Hematopoietic multipotent progenitor cell treated with erythropoietin and hydrocortisone succinate and interleukin-3 and kit ligand, for 17 days (in vitro differentiated cells): ENCODE measurements at places on chromosomes 7 and 10.

- no peak for DNase-seq
These were observed 68.2 kb upstream of the AHR start for GRCh38 chr7:17230099-17230807.

DNA sequence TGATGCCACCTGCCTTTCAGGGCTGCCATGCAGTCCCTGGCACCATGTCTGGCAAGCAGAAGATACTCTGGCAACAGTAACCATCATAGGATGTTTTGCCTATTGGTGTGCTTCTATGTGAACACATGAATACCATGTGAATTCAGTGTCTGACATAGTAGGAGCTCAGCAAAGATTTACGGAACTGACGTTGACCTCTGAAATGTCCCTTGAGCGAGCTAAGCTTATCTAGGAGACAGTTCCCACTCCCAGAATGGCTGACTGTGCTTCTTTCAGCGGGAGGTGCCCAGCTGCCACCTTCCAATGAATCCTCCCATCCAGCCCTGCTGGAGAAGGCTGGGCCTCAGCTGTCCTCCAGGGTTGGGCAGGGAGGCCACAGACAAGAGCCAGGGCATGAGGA lies 71.2 kb upstream of the LRRC18 start:
- DNase-seq, result no peak

- DNase-seq, result no peak
These were observed 13.1 kb downstream of the WNT16 start for GRCh38 chr7:121341933-121342332.

DNA sequence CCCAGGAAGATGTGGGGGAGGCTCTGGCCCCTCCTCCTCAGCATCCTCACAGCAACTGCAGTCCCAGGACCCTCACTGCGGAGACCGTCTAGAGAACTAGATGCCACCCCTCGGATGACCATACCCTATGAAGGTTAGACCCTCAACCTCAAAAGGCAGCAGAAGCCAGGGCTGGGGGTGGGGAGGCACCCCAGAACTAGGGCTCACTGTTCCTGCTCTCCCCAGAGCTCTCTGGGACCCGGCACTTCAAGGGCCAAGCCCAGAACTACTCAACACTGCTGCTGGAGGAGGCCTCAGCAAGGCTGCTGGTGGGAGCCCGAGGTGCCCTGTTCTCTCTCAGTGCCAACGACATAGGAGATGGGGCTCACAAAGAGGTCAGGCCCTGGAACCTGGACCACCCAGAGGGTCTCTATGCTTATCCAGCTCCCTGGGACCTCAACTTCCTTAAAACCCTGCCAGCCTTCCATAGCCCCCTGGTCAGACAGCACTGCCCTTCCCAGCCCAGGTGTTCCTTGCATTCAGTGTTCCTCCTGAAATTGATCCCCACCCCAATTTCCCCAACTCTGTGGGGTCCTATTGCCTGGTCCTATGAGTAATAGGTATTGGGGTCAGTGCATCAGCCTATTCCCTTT lies 3.7 kb downstream of the SEMA4G start:
- no peak for DNase-seq

GRCh38 chr10:58704671-58705141 lies 192.0 kb downstream of the BICC1 start:
- DNase-seq, result no peak

GRCh38 chr7:112908086-112908485 lies 117.9 kb upstream of the TMEM168 start:
- DNase-seq, result no peak

DNA sequence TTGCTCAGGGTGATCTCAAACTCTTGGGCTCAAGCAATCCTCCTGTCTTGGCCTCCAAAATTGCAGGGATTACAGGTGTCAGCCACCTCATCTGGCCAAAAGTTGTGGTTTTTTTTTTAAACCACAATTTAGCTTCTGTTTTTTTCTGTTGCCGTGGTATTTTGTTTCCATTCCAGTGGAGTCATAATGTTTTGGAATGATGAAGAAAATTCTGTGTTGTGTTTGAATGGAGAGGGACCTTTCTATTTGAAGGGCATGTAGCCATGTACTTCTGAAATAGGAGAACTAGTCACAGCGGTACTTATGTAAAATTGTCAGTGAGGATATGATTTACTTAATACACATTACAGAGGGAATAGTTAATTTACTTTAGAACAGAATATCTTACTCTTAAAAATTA lies 201.3 kb downstream of the ARL4A start:
- no peak for DNase-seq

- no peak for DNase-seq
These were observed 37.6 kb downstream of the RHOBTB1 start for GRCh38 chr10:60906411-60906810.

GRCh38 chr10:88906921-88907320 lies 26.9 kb downstream of the STAMBPL1 start:
- DNase-seq, result no peak

DNA sequence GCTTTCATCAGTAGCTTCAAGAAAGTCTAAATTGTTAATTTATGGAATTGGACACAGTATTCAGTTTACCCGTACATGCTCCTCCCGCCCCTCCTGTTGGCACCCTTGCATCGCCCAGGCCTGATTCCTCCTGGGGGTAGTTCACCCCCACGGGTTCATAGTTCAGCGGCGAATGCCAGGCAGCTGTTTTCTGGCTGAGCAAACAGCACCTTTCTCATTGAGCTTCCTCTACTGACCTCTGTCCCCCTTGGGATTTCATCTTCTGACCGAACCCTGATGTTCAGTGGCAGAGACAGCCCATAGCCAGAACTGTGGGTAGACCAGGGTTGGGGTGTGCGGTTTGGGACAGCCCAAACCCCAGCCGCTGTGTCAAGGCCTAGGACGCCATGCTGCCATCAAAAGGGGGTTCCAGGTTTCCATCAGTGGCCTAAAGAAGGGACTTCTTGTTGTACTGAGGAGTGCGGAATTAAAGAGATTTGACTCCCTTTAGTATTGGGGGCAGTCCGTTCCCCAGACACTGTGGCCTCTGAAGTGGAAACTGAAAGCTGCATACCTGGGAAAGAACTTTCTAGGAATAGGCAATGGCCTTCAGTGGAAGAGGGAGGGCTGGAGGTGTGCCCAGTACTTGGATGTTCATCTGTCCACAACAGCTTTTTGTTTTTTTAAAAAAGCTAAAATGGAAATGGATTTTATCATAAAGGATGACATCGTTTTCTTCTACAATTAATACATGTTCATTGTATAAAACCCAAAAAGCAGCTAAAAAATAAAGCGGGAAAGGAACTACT lies 19.0 kb downstream of the MDH2 start:
- no peak for DNase-seq

DNA sequence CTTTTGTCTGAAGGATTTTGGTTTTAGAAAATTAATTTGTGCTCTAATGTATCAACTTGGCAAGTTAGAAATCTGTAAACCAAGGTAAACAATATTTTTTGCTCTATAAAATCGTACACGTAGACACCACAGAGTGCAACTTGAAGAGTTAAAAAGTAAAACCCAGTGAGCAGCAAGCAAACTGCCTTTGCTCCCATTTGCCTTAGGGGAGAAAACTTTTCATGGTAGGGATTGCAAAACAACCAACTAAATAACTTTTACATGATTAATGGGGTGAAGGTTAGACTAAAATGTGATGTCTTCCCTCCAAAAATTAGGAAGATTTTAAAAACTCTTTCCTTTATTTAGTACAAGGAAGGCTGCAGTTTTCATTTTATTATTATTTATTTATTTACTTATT lies 224.2 kb upstream of the LYZL1 start:
- DNase-seq, result no peak

DNA sequence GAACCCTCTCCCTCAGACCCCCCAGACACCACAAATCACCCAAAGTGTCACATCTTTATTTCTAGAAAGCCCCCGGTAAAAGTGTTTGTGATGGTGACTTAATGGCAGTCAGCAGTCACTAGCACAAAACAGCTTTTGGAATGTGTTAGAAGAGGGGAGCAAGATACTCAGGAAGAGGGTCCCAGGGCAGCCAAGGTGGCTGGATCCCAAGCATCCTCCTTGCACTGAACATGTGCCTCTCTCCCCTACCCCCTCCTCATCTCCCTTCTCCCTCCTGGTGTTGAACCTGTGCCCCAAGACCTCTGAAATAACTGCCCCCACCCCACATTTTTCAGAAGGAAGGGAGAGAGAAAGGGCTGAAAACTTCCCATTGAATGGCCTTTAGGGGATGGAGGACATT lies 37.8 kb upstream of the MXI1 start:
- DNase-seq, result no peak

- no peak for DNase-seq
These were observed 187.9 kb downstream of the PCDH15 start for GRCh38 chr10:54613162-54613561.

DNA sequence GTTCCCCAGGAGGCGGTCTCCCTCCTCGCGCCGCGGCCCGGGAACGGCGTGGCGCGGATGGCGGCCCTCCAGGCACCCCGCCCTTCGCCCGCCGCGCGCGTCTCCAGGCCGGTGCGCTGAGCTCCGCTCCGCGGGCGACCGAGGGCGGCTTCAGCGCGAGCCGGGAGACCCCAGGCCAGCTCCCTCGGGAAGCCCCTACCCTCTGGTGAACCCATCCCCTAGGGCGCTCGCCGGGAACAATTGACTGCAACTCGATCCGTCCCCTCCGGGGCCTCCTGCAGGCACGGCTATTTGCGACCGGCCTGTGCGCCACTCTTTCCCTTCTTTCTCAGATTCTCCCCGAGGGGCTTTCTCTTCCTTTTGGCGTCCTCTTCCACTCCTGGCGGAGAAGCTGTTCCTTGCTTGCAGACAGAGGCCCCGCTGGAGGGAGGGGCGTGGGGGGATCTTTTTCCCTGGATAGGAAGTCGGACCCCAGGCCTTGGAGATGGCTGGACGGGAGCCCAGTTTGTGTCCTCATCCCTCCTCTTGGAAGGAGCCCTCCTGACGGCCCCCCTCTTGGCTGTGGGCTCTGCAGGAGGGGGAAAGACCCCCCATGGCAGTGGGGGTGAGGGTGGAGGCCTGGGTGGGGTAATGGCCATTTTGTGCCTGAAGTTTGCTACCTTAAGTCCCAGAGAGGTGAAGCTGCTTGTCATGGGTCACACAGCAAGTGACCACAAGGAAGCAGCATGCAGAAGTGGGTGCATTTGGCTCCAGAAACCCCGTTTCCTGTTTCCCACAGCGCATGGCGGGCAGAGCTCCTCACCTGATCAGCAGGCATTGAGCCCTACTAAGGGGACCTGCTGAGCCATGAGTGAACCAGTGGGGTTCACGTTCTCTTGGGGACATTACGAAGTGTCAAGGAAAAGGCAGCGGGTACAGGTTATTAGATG lies 171.2 kb upstream of the TNRC18 start:
- DNase-seq, result no peak

GRCh38 chr10:52316001-52316400 lies 1.9 kb downstream of the DKK1 start:
- DNase-seq, result no peak

DNA sequence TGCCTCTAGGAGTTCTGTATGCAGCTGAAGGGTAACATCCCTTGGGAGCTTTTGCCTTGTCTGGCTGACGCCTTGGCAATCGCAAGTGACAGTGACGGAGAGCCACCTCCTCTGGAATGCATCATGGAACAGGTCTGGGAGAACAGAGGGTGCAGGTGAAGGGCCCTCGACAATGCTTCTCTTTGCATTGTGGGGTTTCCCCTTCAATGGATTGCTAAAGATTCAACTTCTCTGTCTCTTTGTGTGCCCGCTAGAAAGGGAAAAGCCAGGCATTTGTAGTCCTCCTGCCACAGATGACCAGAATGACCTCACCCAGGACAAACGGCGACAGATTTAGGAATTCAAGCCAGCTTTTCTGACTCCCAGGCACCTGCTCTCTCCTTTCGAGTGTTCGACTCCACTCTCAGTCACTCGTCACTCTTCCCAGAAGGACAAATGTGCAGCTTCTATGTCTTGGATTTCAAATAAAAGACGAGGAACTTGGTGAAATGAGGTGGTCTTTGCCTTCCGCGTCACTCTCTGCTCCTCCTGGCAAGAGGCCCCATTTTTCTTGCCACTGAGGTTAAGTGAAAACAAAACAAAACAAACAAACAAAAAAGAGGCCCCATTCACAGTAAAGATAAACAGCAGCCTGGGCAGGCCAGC lies 26.1 kb downstream of the IL2RA start:
- no peak for DNase-seq

DNA sequence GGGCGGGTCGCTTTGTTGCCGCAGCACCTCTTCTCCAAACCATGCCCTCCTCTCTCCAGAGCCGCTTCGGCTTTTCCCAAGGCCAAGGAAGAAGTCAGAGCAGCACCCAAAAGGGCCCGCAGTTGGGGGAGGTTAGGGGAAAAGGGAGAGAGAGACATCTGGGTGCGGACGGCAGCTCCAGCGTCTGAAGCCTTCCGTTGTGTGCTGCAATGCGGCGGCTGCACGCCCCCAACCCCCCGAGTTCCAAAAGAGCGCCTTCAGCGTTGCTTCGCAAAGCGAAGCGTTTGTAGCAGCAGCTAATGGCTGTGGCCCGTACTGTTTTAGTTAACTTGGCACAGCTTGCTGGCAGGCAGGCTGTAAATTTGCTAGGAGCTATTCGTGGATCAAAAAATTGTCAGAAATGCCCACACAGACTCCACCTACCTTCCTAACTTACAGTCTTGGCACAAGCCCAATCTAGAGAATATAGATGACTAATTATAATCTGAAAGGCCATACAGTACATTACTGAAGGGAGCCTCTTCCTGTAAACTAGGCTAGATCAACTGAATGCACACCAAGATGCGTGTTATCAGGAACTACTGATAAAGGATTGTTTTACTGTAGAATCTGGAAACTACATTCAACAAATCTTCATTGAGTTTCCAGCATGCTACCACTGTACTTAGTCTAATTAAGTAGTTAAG lies 1.1 kb upstream of the KBTBD2 start:
- DNase-seq, result peak; percentile 86

GRCh38 chr10:14584661-14585060 lies 190.0 kb downstream of the FAM107B start:
- no peak for DNase-seq

- no peak for DNase-seq
These were observed 553.0 kb downstream of the GRM8 start for GRCh38 chr7:126699707-126700106.

GRCh38 chr10:45440511-45441062 lies 66.6 kb downstream of the ALOX5 start:
- DNase-seq, result no peak

- DNase-seq, result no peak
These were observed 3.3 kb downstream of the GRB10 start for GRCh38 chr7:50779427-50779826.

DNA sequence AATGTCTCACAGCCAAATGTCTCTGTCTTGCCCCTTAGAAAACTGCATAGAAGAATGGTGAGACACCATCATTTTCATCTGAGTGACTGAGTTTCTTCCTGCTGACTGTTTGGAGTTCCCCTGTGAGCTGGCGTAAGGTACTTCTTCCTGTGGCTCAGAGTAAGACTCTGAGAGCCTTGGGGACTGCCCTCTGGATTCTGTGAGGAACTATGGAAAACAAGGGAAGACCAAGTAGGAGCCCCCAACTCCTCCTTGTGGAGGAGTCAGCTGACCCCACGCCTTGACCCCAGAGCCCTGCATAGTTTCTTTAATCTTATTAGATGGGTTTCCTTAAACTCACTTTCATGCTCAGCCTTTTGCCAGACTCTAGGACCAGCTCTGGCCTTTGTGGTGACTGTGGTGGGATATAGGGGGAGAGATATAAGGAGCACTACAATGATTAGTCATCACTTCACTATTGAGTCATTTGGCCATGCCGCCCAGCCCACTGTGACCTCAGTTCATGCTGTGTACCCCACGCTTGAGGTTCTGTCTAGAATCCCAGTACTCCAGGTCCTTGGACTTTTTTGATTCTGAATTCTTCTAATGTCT lies 51.8 kb upstream of the FAM133B start:
- DNase-seq, result no peak
